ENCODE measurements at places on chromosomes 7 and 10.
A peak's percentile ranks its signal among the peaks of the same experiment; 100 is the strongest.

DNA sequence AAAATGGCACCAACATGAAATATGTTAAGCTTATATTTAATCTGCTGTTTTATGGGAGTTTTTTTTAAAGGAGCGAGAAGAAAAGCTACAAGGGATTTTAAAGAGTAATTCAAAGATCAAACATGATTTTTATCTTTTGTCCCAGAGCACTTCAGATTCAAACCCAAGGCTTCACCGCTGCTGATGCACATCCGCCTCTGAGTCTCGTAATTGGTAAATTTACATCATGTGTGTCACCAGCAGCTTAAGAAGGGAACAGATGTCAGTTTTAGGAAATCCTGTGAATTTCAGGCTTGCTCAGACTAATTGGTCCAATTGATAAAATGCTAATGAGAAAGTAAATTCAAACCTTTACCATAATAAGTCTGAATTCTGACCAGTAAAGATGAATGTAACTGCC lies 406.3 kb downstream of the GFRA1 start:
- DNase-seq = no peak

- no peak for DNase-seq
These were observed 292.6 kb downstream of the PARD3 start for GRCh38 chr10:34522546-34522945.

DNA sequence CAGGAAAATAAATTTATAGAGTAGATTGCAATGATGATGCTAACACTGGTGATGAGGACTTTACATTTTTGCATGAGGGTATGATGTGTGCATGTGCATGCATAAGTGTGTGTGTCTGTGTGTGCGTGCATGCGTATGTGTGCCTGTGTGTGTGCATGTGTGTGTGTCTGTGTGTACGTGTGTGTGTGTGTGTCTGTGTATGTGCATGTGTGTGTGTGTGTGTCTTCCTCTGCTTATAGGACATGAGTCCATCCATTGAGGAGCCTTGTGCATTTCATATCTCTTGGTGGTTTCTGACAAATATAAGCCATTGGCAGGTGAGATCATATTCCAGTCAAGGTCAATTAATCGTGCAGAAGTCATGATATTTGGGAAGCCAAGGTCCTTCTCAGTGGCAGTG lies 277.8 kb downstream of the LRMDA start:
- no peak for DNase-seq

GRCh38 chr7:84693483-84693882 lies 493.4 kb downstream of the SEMA3D start:
- no peak for DNase-seq

GRCh38 chr10:84138478-84139125 lies 707 bp upstream of the GHITM start:
- peak; percentile 44 for DNase-seq

- DNase-seq = no peak
These were observed 20.7 kb downstream of the OR13A1 start for GRCh38 chr10:45294681-45295080.

GRCh38 chr10:6074489-6075301 lies 12.5 kb upstream of the IL2RA start:
- no peak for DNase-seq

DNA sequence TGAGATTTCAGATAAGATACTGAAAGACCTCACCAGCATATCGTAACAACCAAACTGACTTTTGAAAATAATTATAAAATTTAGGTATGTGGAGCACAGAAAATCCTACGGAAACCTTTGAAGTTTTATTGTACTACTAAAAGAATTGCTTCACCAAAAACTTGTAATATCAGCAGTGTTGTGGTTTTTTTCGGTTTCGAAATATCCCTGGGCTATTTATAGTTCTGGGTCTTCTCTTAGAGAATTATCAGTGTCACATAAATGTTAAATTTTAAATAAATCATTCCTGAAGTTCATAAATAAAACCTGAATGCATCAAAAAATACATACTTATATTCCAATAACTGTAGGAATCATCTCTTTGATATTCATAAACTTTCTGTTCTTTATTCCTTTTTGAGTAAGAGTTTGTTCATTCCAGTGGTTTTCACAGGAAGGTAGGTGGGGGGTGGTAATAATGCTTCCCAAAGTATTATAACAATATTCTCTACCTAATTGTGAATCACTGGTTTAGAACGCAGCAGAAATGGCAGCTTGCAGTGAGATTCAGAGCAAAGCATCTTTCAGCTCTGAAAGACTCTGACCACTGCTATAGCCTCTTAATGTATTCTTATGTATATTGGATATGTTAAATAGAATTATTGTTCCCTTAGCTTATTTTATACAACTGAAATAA lies 60.2 kb downstream of the ZNF277 start:
- DNase-seq = no peak

DNA sequence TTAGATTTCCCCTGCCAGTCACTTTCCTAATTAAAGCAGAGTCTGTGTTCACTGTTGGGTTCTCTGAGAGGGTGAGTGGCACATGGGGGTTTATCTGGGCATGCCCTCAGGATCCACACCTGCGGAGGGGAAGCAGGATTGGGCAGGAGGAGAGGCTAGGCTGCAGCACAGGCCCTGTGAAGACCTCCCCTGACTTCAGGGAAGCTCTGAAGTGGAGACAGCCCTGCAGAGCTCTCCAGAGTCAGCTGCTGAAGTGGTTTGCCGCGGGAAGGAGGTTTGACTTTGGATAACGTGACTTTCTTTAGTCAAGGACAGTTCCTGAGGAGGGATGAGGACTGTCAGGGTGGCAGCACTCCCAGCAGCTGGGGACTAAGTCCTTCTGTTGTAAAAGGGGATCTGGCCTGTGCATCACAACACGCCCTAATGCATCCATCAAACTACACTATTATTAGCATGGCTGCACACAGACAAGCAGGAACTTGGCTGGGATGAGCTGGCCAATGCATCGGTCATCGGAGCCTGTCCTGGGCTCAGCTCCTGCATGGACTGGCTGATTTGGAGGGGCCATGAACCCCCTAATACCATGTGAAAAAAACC lies 50.9 kb upstream of the LEP start:
- no peak for DNase-seq

DNA sequence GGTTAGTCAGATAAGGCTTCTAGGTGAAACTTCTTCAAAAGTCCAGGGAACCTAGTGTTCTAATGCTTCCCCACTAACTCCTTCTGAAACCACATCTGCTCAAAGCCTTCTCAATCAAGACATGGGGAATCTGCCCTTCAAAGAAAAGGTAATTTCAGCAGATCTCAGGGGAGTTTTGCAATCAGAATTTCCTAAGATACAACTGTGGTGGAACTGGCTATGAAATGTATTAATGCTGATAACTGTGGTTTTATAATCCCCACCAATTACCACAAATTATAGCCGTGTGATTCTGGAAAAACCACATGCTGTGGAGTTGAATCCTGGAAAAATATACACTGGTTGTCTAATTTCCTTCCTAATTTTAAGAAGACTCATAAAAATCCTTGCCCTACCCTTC lies 233.8 kb downstream of the SORCS1 start:
- no peak for DNase-seq

DNA sequence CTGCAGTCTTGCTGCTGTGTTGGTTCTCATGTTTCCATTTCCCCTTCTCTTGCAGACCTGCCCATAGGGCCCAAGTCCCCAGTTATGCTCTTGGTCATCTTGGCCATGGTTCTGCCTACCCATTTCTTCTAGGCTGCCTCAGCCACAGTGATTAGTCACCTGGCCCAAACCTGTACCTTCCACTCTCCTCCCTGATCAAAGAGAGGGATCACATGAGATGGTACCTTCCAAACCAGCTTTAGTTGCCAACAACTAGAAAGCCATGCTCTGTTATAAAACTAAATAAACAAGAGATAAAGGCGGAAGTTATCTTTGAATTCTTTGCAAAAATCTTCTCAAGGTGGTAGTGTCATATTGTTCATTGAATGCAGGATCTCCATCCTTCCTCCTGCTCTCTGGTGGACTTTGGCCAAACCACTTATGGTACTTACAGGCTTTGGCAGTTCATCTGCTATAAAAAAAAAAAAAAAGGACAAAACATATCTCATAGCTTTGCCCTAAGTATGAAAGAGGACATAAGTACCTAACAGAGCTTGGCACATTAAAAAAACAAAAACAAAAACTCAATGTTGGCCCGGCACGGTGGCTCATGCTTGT lies 25.8 kb downstream of the TACC2 start:
- no peak for DNase-seq

GRCh38 chr7:94883616-94884015 lies 23.8 kb upstream of the PPP1R9A start:
- no peak for DNase-seq

DNA sequence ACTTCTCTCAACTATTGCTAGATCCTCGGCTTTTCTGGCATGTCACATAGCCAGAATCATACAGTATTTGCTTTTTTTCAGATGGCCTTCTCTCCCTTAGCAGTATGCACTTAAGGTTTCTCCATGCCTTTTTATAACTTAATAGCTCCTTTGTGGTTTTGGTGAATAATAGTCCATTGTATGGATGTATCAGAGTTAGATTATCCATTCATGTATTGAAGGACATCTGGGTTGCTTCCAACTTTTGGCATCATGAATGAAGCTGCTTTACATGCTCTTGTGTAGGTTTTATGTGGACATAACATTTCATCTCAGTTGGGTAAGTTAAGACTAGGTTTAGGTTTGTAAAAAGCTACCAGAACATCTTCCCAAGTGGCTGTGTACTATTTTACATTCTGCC lies 4.6 kb downstream of the ATP5F1C start:
- DNase-seq = no peak

DNA sequence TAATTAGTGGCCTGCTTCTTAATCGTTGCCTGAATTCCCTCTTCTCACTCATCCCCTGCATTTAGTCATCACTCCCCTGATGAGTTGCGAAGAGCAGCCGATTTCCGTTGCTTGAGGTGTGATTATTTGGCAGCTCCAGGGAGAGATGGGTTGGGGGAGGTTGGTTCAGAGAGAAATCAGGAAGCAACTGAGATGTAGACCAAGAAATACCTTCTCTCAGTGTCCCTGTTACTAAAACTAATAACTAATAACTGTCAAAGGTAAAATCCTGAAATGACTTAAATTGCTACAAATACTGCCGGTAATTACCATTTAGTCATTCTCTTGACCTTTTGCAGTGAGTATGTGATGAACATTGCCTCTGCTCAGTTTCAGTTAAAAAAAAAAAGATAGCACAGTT lies 76.9 kb downstream of the ELMO1 start:
- no peak for DNase-seq

DNA sequence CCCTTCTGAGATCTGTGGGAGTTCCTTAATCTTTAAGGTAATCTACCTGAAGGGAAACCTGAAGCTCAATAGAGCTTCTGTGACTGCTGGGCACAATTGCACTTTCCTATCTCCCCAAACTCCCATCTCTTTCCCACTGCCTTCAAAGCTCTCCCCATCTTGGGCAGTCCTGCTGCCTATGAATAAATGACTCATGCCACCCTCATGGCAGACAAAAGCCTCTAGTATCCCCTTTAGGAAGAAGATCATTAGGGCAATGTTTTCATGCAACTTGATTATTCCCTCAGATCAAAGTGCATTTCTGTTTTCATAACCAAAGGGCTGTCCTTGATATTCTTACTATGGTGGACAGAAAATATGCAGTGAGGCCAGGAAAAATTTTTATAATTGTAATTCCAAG lies 704.9 kb upstream of the LRRN3 start:
- DNase-seq = no peak

DNA sequence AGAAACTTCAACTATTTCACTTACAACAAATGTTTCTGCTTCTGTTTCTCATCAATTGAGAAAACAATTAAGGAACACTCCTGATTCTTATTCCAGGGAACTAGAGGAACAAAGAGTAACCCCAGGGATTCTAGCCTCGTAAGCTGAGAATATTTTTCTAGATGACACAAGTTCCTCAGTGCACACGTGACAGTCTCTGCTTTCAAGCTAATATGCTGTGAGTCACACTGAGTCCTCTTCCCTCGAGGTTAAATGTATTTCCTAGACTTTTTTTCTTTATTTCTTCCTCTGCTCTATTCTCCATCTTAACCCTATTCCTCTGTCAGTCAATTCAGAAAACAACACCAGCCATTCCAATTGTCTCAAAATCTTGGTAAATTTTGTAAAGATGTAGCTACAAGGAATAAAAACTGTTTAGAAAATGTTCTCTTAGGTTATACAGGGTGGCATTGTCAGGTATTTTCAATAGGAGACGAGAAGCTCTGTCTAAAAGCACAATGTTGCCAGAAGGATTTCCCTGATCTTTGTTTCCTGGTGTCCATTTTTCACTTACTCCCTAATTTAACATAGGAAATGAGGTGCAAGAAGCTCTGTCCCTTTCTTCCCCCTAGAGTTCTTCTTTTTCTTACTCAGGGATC lies 5.8 kb upstream of the C1GALT1 start:
- DNase-seq = no peak

Measured in activated T-helper 1 cell treated with anti-CD3 and anti-CD28 coated beads, Interleukin-2, amount 50 U/mL, for 16 hours (primary cell).